ENCODE measurements at places on chromosomes 13 and 19.

DNA sequence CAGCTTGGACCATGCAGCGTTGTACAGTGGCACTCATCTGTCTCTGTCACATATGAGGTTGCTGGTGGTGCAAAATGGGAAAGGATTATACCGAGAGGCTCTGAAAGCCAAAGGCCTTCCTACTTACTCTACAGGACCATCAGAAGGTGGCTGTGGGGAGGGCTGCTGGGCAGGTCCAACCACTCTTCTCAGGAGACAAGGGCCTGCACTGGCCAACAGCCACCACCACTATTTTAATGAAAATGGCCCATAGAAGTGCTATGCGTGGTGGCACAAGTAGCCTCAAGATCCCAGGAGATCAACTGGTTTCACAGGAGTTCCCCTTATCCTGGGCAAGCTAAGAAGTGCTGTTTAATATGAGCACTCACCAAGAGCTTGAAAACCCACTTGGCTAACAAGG, 52.3 kb downstream of the MRPL57 start:
- no peak for DNase-seq

- no peak for DNase-seq
Measured at GRCh38 chr13:23433171-23434153, at the start of gene SACS. Gene SACS, minus strand, starts transcription at chr13:23433702. Its CDS starts 22,463 bp downstream, at chr13:23411239.

DNA sequence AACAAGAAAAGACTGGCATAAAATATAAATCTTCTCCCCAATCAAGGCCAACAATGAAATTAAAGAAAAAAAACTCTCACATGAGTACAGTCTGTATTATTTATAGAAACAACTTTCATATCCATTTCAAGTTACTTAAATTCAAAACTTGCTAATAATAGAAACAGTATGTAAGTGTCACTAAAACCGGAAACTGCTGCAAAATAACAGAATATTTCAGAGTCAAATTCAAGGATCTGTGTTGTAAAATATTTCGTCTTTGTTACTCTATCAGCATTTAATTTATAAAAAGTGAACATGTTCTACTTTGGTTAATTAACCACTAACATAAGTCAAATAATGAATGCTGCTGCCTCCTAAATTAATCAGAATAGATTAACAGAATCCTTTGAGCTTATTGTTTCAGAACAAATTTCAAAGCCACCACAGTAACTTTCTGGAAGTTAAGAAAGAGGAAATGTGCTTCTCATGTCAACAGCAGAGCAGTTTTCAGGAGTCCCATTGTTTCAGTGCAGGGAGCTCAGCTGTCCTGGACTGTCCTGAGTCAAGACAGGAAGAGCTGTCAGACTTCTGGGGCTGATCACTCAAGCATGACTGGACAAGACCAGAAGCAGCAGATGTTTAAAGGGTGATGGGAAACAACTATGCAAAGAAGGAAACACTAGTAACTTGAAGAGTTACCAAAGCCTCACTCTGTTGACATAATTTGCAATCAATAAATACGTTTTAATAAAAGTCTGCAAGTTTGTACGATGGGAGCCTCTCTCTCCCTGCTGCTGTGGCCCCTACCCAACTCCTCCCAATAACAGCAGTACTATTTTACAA, 76.9 kb downstream of the FOXO1 start:
- DNase-seq: no peak

GRCh38 chr13:46799139-46799538, 2.2 kb upstream of the ESD start:
- no peak for DNase-seq

- no peak for DNase-seq
Measured at GRCh38 chr13:95957331-95957730, 95.9 kb downstream of the UGGT2 start.

- no peak for DNase-seq
Measured at GRCh38 chr13:24293746-24294145, 15.6 kb upstream of the C1QTNF9 start.

DNA sequence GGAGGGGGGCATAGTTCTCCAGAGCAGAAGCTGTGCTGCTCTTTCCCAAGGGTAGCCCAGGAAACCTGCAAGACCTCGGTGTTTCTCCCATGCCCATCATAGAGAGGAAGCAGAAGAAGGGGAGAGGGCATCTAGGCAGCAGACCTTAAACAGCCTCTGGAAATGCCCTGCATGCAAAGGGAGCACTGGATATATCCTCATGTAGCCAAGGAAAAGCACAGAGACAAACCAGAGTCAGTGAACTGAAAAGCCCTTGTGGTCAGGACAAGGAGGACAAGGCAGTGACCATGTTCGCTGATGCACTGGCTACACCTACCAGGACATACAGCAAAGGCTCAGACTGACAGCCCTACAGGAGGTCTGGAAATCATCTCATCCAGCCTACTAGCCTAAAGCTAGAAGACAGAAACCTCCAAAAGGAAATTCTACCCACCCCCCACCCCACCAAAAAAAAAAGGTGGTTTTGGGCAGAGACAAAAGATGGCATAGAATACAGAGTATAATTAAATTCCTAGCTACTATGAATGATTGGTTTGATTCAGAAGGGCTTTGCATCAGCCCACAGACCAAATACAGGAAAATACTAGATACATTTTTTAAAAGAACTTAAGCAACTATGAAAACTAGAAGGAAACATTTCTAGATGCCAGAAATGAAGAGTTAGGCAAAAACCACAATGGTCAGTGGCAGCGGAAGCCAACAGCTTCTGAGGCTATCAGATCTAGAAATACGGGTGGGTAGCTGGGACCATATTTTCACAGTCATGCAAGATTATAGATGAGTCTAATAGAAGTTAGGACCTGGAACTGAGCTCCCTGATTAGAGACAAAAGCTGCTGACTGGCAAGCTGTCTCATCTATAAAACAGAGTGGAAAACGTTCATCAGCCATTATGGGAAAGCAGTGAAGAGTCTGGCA, 4.4 kb upstream of the TBC1D4 start:
- no peak for DNase-seq
